ENCODE measurements at places on chromosomes 2 and 18.

GRCh38 chr2:128797533-128797932 is 478.9 kb upstream of the HS6ST1 start:
- no peak for DNase-seq

DNA sequence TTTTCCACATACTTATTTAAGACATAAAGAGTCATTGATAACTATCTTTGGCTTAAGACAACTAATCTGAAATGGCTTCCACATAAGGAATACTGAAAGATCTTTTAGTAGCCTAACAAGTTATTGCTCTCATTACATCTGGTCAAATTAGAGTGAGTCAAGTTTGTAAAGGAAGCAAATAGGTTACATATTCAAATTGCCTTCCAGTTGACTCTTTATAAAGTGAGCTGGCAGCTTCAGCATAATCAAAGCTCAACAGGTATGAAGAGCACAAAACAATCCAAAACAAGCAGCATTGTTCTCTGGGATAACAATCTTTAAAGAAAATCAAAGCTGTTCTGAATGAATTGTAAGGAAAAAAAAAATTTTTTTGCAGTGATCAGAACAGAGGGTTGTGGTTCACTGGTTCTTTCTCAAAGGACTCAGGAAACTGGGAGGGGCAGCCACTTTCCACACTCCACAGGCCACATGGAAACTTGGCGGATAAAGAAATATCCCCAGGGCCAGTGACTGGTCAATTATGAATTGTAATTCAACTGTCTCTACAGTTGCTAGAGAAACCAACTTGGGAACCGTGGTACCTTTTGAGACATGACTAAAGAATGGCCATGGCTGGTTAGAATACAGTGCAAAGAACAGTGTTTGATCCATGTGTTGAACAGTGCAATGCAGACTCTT is 369.3 kb upstream of the KCNH7 start:
- DNase-seq, result no peak

DNA sequence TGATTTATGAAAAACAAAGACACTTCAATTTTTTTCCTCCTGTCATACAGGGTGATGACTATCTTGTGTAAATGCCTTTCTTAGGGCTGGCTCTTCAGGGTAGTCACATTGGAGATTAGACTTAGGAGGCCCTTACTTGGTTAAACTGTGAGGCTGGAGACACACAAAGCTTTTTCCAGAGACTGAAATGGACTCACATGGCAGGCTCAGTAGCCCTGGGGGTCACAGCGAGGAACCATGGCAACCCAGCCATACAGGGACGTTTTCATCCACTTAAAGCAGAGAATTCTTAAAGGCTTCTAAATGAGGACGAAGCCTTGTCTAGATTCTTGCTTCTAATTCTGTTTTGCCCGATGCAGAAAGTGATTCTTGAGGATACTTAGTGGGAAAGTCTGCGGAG is 57.3 kb upstream of the ZDBF2 start:
- DNase-seq, result no peak

GRCh38 chr2:145067549-145068030 is 547.7 kb upstream of the ZEB2 start:
- DNase-seq, result no peak

- no peak for DNase-seq
Observed at GRCh38 chr2:205673312-205673711, 9.0 kb upstream of the NRP2 start.

DNA sequence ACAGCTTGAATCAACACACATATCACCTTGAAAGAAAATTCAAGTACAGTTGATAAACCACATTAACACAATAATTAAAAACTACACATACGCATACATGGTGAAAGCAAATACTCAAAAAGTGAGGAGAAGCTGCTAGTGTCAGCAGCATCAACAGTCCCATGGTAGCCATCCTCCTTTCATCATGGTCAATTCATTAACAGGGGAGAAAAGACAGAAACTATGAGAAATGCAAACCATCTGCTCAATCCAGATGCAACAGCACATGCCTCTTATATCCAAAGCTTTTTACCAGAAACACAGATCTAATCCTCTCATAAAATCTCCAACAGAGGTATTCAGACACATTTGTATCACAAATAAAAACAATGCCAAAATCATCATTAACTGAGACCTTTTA is 81.9 kb upstream of the CHRNA1 start:
- no peak for DNase-seq

DNA sequence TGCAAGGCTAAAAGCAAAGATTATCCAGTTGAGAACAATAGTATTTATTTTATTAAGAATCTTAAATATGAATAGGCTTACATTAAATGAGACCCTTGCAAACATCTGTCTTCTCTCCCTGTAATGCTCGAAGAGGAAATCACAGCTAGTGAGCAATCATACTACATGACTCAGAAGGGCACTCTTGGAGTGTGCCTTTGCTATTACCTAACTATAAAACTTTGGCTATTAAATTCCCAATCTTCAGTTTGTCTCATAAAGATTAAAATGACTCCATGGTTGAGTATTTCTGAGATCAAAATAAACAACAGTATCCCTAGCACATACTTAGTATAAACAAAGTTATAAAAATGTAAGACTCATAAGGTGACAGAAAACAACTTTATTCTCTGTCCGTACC is 296.9 kb downstream of the KCNJ3 start:
- DNase-seq, result no peak

DNA sequence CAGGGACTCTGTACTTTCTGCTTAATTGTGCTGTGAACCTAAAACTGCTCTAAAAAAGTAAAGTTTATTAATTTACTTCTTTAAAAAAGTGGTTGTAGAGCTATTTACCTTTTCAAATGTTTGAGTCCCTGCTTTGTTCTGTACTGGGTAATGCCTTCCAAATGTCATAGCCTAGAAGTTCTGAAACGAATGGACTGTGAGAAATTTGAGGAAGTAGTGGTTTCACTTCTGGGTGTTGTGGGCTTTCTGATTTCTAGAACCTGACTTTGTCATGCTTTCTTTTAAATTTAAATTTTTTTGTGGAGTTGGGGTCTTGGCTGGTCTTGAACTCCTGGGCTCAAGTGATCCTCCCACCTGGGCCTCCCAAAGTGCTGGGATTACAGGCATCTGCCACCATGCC is 44.6 kb downstream of the SMAD4 start:
- DNase-seq, result no peak

DNA sequence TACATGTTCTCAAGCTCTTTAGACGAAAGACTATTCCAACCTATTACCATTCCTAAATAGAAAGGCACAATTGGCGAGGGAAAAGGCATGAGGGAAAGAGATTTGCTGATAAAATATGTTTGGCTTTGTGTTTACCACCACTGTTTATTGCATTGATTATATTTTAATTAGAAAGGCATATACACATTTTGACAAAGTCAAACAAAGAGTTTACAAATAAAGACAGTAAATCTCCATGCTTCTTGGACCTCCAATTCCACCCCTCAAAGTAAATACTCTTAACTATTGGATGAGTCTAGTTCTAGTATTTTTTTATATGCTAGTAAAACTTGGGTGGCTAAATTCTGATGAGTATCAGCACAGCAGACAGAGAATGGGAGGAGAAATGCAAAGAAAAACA is 521.4 kb downstream of the FBXO15 start:
- DNase-seq, result no peak

DNA sequence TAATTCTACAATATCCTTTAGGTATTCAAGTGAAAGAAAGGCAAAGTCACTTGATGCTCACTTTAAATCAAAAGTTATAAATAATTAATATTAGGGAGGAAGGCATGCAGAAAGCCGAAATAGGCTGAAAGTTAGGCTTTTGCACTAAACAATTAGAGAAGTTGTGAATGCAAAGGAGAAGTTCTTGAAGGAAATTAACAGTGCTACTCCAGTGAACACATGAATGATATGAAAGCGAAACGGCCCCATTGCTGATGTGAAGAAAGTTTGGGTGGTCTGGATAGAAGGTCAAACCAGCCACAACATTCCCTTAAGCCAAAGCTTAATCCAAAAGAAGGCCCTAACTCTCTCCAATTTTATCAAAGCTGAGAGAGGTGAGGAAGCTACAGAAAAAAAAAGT is 103.1 kb upstream of the CXCR4 start:
- DNase-seq, result no peak

DNA sequence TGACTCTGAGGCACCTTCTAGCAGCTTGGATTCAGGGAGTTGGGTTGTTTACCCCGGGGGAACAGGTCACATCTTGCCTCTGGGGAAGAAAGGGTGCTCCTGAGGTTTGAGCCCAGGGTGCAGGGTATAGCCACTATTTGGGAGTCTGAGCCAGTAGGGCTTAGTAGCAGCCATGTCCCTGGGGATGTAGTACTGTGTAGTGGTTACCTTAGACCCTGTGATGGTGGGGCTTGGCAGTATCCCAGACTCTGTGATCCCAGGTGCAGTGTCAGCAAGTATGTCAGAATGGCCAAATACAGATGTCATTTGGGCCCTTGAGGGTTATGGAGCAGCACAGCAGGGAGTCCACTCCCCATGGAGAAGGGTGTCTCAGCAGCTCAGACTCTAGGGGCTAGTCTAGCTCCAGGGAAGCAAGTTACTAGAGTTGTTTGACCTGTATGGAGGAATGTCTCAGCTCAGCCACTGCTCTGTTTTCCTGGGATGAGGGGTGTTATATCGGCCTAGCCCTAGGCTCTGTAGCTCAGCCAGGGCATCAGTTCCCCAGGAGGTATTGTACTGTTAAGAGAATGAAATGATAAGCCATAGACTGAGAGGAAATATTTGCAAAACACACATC is 151.3 kb downstream of the UBR3 start:
- no peak for DNase-seq

GRCh38 chr2:40741532-40741931 is 289.6 kb upstream of the SLC8A1 start:
- DNase-seq, result no peak

- DNase-seq, result no peak
Observed at GRCh38 chr2:136468799-136469369, 296.5 kb upstream of the THSD7B start.

- no peak for DNase-seq
Observed at GRCh38 chr2:56014046-56014730, 90.6 kb upstream of the EFEMP1 start.

- no peak for DNase-seq
Observed at GRCh38 chr2:111134055-111134454, 13.3 kb downstream of the BCL2L11 start.

Measured in left forelimb (tissue), 1 donor.